ENCODE measurements at places on chromosomes 13 and 19. TPM values are rescaled to one million over a fixed set of nuclear protein-coding genes. Genes with fewer than 3 reads are reported as not detected.

- H3K36me3 ChIP-seq: peaks cover 4% of the 10 kb centered on the region
- DNase-seq: no peak
- H3K4me1 ChIP-seq: no peaks in the 10 kb centered on the region
- no peak overlapping the region for H3K27ac ChIP-seq
- no peaks in the 10 kb centered on the region for H3K27me3 ChIP-seq
These were observed 112.6 kb downstream of the STARD13 start for GRCh38 chr13:33172911-33173310.

DNA sequence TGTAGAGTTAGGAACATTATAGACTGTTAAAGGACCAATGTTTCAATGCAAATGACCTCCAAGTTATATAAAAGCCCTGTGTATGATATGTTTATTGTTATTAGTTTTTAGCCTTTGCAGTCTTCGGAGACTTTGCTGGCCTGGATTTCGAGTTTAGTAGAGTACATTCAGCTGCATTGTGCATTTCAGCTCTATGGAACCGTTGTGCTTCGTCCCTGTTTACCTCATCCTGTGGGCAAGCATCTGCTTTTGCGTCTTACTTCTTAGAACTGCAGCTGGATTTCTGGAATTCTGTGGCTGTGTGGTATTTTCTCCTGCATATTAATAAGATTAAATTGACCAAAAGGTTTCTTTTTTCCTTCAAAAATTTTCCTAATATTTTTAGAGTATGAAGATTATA is 138.6 kb downstream of the KCNRG start:
- no peaks in the 10 kb centered on the region for H3K27me3 ChIP-seq
- H3K27ac ChIP-seq: no peak overlapping the region
- H3K4me1 ChIP-seq: peaks cover 12% of the 10 kb centered on the region
- H3K4me3 ChIP-seq: no peak overlapping the region
- H3K36me3 ChIP-seq: no peaks in the 10 kb centered on the region

DNA sequence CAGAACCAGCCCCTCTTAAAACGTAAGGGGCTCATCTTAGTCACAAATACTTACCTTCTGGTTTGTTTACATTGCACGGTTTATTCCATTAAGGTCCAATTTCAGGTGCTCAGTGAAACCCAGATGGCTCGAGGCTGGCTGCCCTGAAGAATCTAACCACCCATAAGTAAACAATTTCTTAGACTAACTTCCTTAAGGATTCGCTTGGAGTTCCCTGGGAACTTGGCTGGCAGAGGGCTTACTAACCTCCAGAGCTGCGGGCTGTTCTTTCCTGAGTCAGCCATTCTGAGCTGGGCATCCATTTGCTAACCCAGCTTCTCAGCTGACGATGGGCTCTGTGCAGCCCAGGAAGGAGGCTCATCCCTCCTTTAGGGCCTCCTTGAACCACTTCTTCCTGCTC is 262.1 kb downstream of the FGF9 start:
- no peak for DNase-seq
- H3K4me3 ChIP-seq: no peak overlapping the region
- no peaks in the 10 kb centered on the region for H3K36me3 ChIP-seq
- no peaks in the 10 kb centered on the region for H3K4me1 ChIP-seq

- no peak overlapping the region for H3K4me3 ChIP-seq
- no peaks in the 10 kb centered on the region for H3K4me1 ChIP-seq
- H3K36me3 ChIP-seq: no peaks in the 10 kb centered on the region
- H3K27ac ChIP-seq: no peak overlapping the region
- no peak for DNase-seq
- H3K27me3 ChIP-seq: no peaks in the 10 kb centered on the region
These were observed 42.4 kb upstream of the RANBP3 start for GRCh38 chr19:6020166-6020882.

The C5AR2 gene
- not detected for total RNA-seq

The SYNGR4 gene
- 0.21 TPM for total RNA-seq

The ZNF790 gene
- 2.9 TPM for total RNA-seq

All from GM12878 (cell line).